ENCODE measurements at places on chromosomes 2 and 18. TPM values are rescaled to one million over a fixed set of nuclear protein-coding genes. Genes with fewer than 3 reads are reported as not detected.

Gene ADCY3
- 56.5 TPM for polyA plus RNA-seq

Gene TCF23
- polyA plus RNA-seq: not detected

Gene DNAJC5G
- polyA plus RNA-seq: not detected

- no peak overlapping the region for H3K27ac ChIP-seq
- no peak for DNase-seq
- no peaks in the 10 kb centered on the region for H3K27me3 ChIP-seq
Observed at GRCh38 chr2:239049421-239050251, 201.8 kb downstream of the TWIST2 start.
